ENCODE measurements at places on chromosomes 1 and 21.

- peak; percentile 79 for DNase-seq
Measured at GRCh38 chr1:35539824-35540261, 17.4 kb downstream of the KIAA0319L start.

GRCh38 chr1:8002329-8002910 is 23.7 kb downstream of the ERRFI1 start:
- DNase-seq, result peak; percentile 36

- DNase-seq, result no peak
Measured at GRCh38 chr1:245677461-245678240, 522.9 kb downstream of the KIF26B start.

DNA sequence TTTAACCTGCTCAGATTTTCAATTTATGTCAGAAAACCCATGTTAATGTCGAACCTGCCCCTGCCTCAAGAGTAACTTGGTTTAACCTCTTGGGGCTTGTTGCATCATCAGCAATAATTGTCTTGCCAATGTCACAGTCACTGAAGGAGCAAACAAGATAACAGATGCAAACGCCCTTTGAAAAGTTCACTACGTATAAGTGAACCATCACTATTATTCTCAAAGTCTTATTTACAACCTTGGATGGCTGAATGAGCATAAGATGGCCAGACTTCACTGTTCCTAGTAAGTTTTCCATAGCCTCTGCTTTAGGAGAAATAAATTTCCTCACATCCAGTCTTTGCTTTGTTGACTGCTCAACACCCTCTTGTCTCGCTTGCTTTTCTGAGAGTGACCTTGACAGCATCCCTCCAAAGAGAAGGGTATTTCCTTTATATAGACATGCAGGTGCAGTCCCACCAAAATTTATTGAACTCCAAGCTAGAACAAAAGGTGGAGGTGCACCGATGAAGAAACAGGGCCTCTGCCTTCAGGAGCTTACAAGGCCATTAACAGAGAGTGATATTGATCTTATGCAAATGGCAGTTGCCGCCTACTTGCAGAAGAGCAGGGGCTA is 749 bp upstream of the LRIG2 start:
- no peak for DNase-seq

GRCh38 chr1:175602026-175602585 is 141.3 kb downstream of the TNR start:
- no peak for DNase-seq

GRCh38 chr1:194618101-194618500 is 1431.7 kb upstream of the B3GALT2 start:
- DNase-seq, result no peak

DNA sequence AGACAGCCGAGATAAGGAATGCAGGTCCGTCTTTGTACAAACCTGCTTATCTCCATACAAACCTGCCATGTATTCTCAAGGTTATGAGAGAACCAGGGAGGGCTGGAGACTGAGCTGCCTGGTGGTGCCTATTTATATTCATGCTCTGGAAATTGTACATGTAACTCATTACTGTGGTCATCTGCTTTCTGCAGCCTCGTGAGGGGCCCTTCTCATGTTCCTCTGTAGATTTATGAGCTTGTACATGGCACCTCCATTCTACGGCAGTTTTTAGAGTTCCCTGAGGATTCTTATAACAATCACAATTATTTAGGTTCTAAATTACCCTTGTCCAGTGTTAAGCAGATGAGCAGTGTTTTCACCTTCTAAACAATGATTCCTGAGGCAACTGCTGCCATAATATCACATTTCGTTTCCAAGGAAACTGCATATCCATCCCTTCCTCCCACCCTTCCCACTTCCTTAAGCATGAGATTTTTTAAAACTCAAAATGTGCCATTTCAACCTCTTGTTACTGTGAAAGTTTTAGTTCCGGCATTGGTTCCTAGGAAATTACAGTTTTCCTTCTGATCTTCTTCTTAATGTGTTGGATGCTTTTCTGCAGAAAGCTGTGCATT is 112.1 kb downstream of the ST6GALNAC3 start:
- DNase-seq, result no peak

DNA sequence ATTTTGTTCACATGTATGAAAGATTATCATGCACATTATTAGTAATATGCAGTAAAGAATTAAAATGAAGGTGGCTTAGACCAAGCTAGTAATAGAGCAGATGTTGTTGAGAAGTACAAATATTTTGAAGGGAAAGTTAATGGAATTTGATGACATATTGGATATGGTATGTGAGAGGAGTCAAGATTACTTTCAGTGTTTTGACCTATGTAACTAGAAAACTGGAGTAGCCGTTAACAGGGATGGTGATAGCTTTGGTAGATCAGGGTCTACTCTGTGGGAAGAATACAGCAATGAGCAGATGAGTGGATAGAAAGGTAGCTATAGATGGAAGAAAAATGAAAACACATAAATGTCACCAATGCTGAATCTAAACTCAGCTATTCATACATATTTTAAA is 163.2 kb upstream of the LRRC7 start:
- no peak for DNase-seq

GRCh38 chr1:119291611-119292206 is 76.9 kb upstream of the HAO2 start:
- DNase-seq, result no peak

DNA sequence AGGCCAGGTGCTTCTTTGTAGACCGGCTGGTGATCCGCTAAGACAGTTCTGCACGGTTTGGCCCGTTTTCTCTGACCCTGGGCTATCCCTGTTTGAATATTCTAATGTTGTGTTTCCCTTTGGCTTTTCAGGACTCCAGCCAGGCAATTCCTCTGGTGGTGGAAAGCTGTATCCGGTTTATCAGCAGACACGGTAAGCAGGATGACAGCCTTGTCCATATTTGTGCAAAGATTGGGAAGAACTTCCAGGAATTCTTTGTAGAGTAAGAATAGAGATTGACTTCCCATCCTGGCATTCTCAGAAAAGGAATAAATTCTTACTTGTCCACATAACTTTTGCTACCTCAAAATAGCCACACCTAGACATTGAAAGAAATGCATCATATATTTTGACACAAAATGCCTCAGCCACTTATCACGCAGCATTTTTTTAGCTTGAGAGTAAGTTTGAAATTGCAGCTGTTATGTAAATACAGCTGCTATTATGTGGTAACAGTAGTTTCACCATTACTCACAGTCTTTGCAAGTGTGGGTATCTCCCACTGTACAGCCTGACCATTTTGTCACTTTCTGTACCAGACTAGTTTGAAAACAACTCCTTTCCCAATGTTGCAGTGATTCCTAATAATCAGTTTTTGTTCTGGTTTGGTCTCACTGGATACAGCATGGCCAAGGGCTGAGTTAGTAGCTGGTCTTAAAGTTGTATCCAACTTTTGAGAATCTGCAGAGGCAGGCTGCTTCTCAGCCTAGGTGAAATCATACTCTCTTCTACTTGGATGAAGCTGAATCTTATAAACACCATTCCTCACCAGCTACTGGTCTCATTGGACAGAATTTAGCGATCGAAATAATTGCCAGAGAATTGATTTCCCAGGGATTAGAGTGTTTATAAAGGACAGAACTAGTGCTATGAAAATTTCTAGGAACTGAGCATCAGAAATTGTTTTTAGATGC is 40.0 kb upstream of the IKBKE start:
- peak; percentile 92 for DNase-seq

GRCh38 chr1:26364956-26365355 is 7.6 kb downstream of the ZNF683 start:
- DNase-seq, result no peak

DNA sequence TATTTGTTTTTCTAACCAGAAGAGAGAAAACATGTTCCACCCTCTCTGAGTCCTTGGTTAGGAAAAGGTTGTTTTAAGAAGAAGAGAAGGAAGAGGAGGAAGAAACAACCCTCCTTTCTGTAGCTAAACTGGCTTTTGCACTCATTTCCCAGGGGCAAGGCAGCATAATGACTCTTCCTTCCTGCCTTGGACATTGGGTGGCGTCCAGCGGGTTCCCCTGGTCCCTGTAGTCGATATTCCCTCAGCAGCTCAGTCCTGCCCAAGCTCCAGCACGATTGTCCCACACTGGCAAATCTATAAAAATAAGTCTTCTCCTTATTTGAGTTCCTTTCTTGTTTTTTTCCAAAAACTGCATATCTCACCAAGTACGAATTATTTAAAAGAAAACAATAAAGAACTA is 81.2 kb downstream of the TEX35 start:
- no peak for DNase-seq

DNA sequence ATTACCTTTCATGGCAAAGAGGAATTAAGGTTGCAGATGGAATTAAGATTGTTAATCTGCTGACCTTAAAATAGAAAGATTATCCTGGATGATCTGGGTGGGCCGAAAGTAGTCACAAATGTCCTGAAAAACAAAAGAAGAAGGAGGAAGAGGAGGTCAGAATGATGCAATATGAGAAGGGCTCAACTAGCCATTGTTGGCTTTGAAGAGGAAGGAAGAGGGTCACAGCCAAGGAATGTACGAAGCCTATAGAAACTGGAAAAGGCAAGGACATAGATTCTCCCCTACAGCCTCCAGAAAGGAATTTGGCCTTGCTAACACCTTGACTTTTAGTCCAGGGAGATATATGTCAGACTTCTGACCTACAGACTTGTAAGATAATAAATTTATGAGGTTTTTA is 39.4 kb upstream of the FMOD start:
- DNase-seq, result no peak

DNA sequence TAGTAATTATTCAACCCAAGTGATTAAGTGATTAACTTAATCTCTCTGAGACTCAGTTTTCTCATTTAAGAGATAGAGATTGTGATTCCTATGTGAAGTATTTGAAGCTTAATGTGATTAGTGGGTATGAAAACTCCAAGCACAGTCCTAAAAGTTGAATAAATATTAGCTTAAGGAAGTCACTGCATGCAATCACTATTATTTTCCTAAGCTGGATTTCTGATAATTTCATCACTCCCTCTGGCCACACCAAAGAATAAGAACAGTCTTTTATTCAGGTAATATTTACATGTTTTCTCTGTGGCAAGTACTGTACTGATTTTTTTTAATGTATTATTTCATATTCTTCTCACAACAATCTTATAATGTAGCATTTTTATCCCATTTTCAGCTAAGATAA is 31.1 kb downstream of the CD55 start:
- peak; percentile 42 for DNase-seq

DNA sequence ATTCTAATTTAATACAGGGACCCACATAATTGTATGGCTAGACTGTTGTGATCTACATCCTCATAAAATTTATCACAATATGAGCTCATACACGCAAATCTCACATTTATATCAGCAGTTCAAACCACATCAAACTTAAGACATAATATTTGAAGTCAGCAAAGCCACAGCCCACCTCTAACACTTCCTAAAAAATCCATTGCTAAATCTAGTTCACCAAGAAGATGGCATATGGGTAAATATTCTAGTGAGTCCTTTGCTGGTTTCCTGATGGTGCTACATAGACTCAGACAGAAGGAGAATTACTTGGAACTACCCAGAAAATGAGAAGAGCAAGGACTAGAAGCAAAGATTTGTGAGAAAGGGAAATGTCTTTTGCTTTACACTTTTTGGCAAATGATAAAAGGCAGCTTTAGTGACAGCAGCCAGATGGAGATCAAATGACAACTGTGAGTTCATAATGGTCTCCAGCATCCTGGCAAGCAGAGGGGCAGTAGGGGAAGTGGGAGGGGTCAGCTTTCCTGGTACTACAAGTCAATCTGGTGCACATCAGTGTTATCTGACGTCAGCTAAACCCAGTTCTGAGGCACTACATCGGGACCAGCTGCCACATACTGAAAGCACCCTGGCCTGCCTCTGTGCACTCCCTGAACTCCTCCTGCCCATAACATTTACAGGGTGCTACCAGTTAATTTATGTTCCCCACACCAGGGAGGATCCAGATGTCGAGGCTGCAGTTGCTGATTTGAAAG is 10.6 kb upstream of the GADD45A start:
- DNase-seq, result peak; percentile 91

- peak; percentile 90 for DNase-seq
Measured at GRCh38 chr1:40703316-40703715, 11.8 kb downstream of the NFYC start.

DNA sequence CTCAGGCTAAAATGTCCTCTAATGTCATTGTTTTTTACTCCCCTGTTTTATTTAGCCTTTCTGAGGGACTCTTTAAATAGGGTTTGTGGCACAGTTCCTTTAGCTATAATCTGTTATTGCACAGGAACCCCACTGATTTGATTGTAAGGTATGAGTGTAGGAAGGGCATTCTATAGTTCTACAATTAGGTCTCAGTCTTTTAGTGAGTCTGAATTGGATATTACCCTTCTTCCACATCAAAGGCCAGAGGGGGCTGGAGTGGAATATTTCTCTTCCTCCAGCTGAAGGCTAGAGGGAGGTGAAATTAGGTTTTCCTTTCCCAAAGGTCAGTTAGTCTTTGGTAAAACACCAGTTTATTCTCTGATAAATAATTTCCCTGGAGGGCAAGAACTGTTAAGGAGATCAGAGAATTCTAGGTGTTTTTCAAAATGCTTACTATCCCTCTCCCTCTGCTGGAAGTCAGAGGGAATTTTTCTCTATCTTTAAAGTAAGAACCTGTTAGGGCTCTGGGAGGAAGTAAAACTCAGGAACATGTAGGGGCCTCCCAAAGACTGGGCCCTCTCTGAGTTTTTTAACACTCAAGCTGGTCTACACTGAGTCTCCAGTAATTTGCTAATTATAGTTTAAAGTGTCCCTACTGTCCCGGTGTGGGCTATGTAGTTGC is 176.3 kb upstream of the ZNHIT6 start:
- peak; percentile 44 for DNase-seq

GRCh38 chr1:230696722-230697437 is 17.0 kb downstream of the AGT start:
- DNase-seq, result peak; percentile 47

- DNase-seq, result no peak
Measured at GRCh38 chr1:229058111-229058561, 212.8 kb upstream of the RAB4A start.

DNA sequence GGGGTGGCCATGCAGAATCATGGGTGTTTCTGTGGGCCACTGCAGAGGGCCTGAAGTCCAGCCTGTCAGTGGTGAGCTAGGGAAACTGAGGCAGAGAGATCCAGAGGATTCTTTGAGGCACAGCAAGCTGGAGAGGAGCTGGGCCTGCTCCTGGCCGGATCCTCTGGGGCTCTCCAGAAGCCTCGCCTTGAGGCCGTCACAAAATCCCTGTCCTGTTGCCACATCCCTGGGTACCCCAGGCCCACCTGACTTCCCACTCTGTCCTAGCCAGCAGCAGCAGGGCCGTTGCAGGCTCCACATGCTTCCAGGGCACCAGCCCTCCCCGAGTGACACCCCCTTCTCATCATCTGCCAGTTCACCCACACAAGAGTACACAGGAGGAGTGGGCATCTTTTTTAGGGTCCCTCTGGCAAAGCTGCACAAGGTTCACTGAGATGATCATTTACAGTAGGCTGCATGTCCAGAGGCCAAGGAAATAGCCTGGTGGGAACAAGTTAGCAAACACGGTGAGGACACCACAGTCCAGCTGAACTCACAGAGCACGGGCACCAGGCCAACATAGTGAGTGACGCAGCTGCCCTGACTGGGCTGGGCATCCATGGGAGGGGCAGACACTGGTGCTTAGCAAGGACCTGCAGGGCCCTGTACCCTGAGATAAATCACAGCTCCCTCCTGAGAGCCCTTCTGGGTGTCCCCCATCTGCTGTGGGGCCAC is 25.1 kb upstream of the TSPEAR start:
- DNase-seq, result no peak
